Activated naive CD8-positive, alpha-beta T cell treated with anti-CD3 and anti-CD28 coated beads, Interleukin-2, amount 10 ng/mL, durations not matched to agents 7 days and 5 days (primary cell): ENCODE measurements at places on chromosomes 16 and 17. TPM values are rescaled to one million over a fixed set of nuclear protein-coding genes. Genes with fewer than 3 reads are reported as not detected.

- no peak for DNase-seq
Measured at GRCh38 chr16:73022534-73022933, 25.4 kb downstream of the ZFHX3 start.

- peak; percentile 86 for DNase-seq
Measured at GRCh38 chr17:77186141-77186604, 45.4 kb downstream of the SEC14L1 start.

DNA sequence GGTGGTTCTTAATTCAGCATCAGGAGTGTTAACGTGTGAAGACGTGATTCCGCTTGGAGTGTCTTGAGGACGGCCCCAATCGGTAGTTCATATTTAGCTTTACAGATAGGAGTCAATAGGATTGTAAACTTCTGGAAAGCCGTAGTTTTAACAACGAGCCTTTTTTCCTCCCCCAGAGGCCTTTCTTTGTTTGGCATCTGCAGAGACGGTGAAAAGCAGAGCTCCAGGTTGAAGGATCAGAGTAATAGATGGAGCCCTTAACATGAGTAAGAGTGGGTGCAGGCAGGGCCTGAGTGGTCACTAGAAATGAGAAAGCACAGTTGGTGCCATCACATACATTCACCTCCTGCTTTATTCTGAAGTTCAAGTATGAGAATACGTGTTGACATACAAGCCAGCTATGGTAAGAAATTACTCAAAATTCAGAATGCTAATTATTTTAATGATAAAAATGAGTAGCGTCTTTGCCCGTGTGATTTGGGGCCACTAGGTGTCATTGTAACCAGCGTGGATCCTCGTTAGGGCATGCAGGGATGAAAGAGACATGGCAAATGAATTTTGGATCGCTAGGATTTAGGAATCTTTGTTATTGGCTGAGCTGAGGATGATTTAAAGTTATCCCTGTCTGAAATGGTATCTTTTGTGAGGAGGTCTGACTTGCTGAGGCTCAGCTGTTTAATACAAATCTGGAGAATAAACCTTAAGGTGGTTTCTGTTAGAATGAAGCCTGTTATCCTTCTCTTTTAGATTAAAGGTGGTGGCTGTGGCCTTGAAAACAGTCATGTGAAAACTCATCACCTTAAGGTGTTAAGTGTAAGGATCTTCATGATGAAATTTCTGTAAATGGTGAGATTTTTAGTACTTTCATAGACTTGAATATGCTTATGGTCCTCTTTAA is 18.6 kb downstream of the PRCD start:
- DNase-seq, result no peak

DNA sequence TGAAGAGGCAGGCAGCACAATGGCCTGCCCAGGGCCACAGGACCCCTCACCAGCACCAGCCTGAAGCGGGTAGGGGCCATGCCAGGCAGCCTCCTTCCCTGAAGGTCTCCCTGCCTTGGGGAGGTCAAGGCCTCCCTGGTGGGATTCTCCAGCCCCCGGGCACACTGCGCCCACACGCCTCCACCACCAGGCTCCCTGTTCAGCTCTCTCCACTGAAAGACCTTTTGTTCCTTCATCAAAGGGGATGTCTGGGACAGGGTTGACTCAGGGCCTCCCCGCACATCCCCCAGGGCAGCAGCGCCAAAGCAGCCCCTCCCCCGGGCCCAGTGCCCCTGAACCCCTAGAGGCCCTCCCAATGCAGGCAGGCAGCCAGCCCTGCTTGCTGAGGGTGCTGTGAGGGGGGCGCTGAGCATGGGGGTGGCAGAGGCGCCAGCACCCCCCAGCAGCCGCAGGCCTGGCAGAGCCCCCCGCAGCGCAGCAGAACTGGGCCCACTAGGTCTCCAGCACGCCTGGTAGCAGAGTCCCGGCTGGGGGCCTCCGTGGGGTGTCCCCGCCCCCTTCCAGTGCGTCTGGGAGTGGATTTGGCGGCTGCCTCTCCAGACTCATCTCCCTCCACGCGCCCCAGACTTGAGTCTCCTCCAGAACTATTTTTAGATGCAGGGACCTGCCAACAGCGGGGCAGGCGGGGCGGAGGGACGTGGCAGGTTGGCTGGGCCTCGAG is 13.1 kb downstream of the BCAR1 start:
- DNase-seq, result no peak

DNA sequence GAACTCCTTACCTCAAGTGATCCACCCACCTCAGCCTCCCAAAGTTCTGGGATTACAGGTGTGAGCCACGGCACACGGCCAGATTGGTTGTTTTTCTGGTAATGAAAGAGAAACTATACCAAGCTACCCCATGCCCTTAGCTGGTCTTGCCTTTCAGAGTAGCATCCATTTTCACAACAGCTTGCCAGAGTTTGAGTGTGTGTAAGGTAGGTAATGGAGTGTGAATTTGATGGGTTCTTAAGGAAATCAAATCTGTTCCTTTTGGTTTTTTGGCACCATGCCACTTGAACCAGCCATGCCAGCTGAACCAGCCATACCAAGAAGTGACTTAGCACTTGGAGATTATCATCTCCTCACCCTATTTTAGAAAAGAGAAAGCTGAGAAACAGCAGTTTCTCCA is 5.1 kb downstream of the CALCOCO2 start:
- no peak for DNase-seq

DNA sequence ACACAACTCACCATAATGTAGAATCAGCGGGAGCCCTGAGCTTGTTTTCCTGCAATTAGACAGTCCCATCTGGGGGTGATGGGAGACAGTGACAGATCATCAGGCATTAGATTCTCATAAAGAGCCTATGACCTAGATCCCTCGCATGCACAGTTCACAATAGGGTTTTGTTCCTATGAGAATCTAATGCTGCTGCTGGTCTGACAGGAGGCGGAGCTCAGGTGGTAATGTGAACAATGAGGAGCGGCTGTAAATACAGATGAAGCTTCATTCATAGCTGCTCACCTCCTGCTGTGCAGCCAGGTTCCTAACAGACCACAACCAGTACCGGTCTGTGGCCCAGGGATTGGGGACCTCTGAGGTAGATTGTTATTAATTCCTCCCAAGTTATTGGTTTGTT is 2.9 kb upstream of the DOK4 start:
- DNase-seq, result no peak

QPRT gene
- 7.4 TPM for total RNA-seq

LPCAT2 gene
- 1.4 TPM for total RNA-seq
